ENCODE measurements at places on chromosomes 5 and 9.

DNA sequence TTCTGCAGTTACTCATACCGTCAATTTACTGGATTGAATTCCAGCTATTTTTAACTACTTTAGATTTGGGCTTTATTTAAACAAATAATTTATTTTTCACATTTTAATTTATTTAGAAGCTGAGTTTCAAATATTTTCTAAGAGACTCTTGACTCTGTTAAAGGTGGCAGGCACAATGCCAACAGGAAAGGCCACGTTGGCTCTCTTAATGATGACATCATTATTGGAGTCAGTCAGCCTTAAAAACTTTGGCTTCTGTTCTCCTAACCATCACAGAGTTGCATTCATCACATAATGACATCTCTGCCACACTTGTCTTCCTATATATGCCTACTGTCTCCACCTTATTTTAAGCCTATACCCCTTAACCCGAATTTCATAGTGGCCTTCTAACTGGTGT, 172.3 kb upstream of the PLPPR1 start:
- no peak for DNase-seq

DNA sequence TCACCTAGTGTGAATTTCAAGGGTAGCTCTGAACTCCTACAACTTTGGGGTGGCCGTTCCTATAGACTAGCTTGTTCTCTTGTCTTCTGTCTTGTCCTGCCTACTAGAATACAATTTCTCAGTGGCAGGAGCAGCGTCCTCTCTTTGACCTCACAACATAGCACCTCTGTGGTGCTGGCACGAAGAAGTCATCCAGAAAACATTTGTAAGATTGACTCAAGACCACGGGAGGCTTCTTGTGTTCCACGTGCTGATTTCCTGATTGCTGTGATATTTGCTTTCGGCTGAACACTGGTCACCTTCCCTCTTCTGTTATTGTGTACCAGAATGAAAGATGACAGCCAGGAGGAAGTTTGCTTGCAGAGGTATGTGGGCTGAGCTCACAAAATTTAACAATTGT, 27.0 kb downstream of the SLC1A1 start:
- no peak for DNase-seq

- no peak for DNase-seq
Measured at GRCh38 chr5:134526483-134527155, 1.1 kb downstream of the JADE2 start.

DNA sequence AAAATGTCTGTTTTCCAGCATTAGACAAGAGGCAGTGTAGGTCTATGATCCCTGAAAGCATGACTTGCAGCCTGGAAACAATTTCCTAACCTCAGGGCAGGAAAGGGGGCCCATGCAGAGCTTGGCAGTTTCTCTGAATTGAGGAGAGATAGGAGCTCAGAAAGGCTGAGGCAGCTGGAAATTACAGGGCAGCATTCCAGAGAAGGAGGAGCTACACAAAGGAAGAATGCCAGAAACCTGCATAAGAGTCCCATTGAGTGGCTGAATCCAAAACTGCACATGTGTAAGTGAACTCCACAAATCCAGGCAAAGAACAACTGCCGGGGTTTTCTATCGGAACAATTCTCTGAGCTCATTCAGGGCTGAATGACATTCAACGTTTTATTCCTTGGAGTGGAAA, 346.8 kb downstream of the PIK3R1 start:
- peak; percentile 43 for DNase-seq

- DNase-seq = no peak
Measured at GRCh38 chr5:72837524-72838096, 21.1 kb downstream of the TNPO1 start.

DNA sequence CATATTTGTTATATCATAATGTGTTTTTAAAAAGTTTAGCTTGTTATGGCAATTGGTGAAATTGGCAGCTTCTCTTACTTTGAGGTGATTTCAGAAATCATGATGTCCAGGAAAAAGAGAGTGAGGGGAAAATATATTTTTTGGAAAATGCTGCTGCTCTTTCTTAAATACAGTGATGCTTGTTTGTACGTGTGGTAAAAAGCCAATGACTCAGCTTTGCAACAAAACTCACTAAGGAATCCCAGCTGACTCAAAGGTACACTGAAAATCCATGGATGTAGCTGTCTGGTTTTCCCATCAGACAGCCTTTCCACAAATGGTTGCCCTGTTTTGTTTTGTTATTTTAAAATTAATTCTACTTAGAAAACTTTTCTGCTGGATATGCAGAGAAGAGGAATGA, 306.4 kb upstream of the PAPPA start:
- no peak for DNase-seq

DNA sequence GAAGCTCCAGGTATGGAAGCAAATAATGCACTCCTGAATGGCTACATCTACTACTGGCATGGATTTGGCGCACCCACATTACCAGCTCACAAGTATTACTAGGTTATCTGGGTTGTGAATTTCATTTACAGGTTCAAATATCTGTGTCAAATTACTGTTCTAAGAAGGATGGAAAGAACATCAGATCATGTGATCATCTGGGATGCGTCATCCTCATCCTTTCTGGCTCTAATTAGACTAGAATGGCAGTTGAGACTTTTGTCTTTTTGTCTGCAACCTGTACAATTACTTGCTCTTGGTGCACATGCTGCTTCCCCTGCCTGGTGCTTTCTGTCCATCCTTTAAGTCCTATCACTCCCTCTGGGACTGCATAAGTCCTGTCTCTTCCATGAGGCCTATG, 64.1 kb downstream of the PJA2 start:
- no peak for DNase-seq

DNA sequence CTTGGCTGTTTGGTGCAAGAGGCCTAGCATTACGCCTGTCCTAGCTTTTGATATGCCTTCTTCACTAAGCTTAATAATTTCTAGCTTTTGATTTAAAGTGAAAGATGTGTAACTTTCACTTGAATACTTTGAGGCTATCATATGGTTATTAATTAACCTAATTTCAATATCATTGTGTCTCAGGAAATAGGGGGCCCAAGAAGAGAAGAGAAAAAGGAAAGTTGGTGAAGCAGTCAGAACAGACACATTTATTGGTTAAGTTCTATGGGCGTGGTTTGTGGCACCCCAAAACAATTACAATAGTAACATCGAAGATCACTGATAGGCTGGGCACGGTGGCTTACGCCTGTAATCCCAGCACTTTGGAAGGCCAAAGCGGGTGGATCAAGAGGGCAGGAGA, 40.9 kb upstream of the F2RL2 start:
- DNase-seq = no peak

DNA sequence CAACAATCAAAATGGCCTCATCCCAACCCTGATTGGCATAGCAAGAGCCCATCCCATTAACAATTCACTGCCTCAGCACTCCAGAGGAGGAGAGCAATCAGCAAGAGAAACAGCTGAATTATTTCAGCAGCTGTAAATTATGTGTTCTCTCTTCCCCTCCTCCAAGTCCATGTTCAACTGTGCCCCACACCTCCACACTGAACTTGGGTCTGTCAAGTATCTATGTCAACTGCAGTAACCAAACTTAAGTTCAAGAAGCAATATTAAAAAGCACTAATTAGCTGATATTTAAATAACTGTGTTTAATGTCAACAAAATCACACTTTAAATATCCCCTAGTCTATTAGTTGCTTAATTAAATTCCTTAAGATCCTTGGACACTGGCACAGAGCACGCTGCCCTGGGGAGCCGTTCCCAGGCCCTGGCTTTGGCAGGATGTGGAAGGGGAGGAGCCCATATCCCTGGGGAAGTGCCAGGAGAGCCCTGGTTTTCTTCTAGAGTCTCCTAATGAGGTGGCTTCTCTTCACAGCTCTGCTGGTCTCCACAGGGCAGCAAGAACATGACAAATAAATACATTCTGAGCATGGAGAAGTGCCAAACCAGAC, 50.6 kb downstream of the SIL1 start:
- DNase-seq = no peak

DNA sequence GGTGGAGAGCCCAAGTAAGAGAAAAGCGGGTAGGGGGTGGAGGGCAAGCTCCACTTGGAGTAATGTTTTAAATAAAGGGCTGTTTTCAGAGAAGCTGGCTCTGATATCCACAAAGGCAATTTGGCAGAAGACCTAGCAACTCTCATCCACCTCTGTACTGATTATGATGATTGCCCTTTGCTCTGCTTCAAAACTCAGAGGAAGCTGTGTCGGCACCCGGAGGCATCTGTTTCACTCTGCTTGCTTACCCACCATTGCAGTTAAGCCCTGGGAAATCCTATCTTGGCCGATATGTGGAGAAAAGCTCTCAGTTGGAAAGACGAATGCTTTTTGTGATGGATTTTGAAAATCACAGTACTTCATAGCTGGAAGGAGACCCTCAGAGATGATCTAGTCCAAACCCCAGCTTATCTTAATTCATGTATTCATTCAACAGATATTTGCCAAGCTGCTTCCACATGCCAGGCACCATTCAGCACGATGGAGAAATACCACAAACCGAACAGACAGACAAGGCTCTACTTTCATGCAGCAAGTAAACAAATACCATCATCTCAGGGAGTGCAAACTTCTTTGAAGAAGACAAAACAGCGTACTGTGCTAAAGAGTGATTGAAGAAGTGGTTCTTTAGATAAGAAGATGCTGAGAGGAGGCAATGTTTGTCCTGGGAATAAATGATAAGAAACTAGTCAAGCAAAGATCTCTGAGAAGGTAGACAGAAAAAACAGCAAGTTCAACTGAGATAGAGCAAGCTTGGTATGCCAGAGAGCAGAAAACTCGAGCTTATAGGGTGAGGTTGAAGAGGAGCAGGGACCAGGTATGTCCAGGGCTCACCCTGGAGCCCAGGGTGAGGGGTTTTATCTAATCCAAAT, 140.4 kb upstream of the SPDL1 start:
- DNase-seq = no peak

- DNase-seq = no peak
Measured at GRCh38 chr5:133680830-133681565, 68.7 kb upstream of the FSTL4 start.

DNA sequence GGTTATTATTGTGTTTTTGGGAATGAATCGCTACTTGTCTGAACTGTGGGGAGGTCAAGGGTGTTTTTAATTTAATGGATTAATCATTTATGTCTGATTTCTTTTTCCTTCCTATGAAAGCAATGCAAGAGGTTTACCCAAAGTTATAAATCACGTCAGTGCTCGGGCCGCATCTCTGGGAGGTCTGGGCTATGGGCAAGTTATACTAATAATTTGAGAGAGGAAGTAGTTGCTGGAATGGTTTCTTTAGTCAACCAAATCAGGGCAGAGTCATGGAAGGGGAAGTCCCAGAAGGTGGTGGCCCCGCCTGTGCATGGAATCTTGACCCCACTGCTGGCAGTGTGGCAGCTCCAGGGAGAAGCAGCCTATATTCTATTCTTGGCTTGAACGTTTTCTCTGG, 180.2 kb downstream of the HSPA4 start:
- DNase-seq = no peak
